NB4 (cell line): ENCODE measurements at places on chromosomes 2 and 18.

- no peak for DNase-seq
Measured at GRCh38 chr2:70367722-70368323, 66.0 kb upstream of the FAM136A start.

DNA sequence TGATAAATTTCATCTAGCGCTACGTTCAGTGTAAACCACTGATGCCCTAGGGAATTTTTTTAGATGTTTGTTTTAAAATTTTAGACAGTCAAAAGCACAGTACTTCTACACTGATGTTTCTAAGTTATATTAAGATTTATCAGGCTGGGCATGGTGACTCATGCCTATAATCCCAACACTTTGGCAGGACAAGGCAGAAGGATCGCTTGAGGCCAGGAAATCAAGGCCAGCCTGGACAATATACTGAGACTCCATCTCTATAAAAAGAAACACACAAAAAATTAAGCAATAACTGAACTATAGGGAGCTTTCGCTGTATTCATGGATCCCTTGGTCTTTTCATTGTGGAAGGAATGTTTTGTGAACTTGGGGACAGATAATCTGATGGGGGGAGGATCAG lies 50.6 kb upstream of the MAPRE2 start:
- no peak for DNase-seq

- no peak for DNase-seq
Measured at GRCh38 chr2:42878581-42878980, 86.2 kb upstream of the HAAO start.

- no peak for DNase-seq
Measured at GRCh38 chr2:226631671-226632070, 167.9 kb downstream of the IRS1 start.

DNA sequence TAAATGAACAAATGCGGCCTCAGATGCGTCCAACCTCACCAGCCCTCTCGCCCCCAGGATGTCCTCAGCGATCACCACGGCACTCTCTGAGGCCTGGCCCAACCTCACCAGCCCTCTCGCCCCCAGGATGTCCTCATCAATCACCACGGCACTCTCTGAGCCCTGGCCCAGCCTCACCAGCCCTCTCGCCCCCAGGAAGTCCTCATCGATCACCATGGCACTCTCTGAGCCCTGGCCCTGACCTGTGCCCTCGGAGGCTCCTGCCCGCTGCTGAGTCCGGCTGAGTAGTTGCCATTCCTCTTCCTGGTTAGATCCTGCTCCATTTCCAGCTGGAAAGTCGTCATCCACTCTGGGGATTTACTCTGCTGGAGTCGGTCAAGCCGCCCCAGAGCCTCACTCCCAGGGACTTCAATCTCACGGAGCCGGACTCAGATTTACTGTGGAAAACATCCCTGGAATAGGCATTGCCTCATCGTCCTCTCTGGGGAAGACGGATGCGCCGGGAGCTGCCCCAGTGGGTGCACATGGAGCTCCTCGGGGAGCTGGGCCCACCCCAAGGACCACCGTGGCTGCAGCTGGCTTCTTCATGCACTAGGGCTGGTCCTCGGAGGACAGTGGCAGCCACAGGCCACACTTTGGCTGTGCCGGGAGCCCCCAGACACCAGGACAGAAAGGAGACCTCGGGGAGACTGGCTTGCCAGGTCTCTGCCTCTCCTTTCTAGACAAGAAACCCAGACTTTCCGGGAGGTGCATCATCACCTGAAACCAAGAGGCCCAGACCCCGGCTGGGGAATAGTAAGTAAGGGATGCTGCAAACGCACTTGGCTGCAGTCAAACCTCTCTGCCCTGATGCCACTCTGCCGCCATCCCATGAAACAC lies 230.6 kb downstream of the EIPR1 start:
- no peak for DNase-seq

DNA sequence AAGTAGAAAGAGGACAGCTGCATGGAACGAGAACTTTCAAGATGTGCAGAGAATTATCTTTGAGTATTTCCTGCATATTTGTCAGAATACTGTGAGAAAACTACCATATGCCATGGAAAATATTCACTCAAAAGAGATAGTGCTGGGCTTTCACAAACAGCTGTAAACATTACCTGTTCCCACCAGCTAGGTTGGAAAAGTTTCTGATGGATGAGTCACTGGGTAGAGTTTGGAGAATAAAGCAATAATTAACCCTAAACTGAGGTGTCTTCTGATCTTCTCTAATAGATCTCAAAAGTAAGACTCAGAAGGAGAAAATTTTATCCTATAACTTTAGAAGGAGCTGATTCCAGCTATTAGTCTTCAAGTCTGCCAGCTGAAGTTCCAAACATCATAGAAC lies 3.9 kb upstream of the FSIP2 start:
- DNase-seq, result no peak

DNA sequence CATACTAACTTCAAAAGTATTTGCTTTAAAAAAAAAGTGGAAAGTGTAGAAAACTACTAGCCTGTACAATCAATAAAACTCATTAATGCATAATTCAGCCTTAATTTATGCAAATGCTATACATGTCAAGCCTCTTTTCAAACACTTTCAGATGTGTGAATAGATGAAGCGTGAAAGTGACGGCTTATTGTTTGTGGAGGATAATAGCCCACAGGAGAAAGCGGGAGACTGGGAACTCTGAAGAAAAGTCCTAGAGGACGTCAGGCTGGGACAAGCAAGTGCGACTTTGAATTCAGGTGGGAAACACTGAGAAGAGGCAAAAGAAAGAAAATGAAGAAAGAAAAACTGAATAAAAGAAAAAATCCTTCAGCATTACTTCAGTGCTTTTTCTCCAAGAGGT lies 108.5 kb downstream of the STK39 start:
- DNase-seq, result no peak

- no peak for DNase-seq
Measured at GRCh38 chr2:26805241-26805676, 19.4 kb downstream of the CENPA start.

DNA sequence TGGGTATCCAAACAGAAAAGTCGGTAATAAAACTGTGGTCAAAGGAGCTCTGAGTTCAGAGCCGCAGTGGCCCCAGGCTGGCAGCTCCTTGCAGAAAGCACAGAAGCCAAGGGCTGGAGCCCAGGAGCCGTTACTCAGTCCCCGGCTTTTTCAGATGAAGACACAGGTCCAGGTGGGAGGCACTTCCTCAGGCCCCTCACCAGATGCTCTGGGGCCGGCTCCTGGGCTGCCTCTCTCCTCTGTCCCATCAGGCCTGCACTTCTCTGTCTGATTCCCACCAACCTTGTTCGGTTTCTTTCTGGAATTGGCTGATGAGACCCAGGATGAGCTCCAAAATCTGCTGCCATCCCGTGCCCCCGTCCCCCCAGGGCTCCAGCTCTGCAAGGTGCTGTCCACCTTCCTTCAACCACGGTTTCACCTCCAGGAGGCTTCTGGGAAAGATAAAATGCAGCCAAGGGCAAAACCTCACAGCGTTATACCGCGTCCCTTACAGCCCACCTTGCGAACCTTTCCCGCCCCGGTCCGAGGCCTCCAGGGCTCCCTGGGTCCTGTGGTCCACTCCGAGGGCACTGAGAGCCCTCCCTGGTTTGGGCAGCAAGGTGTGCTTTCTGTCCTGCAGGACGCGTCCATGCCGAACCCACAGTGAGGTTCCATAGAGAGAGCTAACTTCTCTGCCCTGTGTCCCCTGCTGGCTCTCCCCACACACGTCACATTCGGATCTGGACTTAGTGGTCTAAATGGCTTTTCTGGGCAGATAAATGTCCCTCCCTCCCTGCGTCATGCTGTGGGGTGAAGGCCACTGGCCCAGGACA lies 102.9 kb downstream of the TPO start:
- DNase-seq, result no peak

DNA sequence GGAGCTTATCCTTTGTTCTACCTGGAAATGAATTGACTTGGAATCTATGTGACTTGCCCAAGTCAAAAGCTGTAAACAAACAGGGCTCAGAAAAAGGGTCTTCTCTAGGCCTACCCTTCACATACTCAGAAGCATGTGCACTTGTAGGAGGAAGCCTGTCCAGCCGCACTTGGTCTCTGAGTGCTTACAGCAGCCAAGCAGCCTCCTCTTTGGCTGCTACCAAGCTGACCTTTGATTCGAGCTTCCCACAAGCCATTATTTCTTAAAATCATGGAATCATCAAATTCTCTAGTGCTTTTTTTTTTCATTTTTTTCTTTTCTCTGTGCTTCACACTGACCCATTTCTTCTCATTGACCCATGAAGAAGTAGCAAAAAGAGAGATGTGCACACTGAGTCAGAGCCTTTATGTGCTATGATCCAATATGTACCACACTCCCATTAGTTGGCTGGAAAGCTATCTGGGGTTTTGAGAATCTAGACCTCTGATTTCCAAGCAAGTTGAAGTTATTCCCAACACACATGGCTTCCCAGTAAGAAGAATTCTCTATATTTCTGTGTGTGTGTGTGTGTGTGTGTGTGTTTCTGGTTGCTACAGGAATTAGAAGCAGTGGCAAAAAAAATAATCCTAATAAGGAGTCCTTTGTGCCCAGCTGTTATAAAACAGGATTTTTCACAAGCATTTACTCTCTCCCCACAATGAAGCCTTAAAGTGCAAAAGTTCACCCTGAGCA lies 550.3 kb upstream of the TNP1 start:
- DNase-seq, result no peak

- no peak for DNase-seq
Measured at GRCh38 chr2:235538981-235539380, 45.1 kb downstream of the AGAP1 start.

- DNase-seq, result peak; percentile 90
Measured at GRCh38 chr2:237533668-237534161, 32.7 kb upstream of the PRLH start.

DNA sequence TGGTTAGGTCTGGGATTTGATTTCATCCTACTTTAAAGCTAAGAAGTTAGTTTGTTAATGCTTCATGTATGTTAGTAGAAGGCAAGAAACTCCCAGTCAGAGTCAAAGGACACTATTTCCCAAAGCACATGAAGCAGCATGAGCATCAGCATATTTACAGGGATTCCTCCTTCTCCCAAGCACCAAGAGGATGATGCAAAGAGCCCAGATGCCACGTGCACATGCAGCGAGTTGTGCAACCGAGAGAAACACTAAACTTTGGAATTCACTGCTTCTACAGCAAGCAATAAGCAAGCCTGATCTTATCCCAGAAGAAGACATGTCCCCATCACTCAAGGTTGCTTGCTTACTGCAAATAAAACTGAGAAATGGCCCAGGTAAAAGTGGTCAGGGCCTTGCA lies 32.5 kb downstream of the CPO start:
- peak; percentile 8 for DNase-seq

DNA sequence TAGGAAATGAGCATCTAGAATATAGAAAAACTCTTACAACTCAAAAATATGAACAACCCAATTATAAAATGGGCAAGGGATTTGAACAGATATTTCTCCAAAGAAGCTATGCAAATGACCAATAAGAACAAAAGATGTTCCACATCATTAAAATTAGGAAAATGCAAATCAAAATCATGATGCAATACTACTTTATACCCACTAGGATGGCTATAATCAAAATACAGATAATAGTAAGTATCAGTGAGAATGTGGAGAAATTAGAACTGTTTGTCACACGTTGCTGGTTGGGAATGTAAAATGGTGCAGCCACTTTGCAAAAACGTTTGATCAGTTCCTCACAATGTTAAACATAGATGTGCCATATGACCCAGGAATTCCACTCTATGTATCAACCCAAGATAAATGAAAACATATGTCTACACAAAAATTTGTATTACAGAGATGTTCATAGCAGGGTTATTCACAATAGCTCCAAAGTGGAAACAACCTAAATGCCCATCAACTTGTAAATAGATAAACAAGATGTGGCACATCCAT lies 558.4 kb downstream of the SLC4A3 start:
- DNase-seq, result no peak

GRCh38 chr2:145813481-145813880 lies 1293.6 kb upstream of the ZEB2 start:
- no peak for DNase-seq

DNA sequence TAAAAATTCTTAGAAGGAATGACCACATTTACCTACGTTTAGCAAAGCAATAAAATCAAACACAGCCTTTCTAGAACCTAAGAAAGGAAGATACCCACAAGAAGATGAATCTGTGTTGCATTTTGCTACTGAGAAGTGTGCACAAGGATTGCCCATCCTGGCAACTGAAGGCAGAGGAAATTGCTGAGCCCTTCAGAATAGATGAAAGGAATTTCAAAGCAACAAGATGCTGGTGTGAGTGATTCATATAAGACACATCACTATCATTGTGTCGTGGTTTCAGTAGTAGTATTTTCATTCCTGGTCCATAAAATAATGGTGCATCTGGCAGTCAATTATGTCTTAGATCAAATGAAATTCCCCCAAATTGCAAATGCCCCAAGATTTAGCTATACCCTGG lies 48.4 kb upstream of the ANKRD44 start:
- no peak for DNase-seq

GRCh38 chr2:15679386-15679924 lies 87.8 kb downstream of the DDX1 start:
- no peak for DNase-seq

DNA sequence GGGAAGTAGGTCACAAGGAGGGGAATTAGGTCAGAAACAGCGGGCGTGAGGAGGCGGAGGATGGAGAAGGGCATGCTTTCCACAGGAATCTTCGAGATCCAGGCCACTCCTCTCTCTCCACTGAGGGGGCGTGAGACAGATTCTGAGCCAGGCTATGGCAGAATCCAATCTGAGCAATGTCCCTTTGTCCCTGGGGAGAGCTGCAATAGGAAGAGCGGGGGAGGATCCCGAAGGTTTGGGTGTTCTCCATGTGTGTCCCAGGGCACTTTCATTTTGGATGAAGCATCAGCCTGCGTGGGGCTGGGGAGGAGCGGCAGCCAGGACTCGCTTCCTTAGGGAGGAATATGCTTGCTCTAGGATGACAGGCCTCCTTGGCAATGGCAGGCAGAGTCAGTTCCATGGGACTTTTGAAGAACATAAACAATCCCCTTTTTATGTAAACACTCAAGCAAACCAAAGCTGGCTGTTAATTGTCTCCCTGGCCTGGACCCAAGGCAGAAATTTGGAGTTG lies 84.0 kb downstream of the LIPG start:
- no peak for DNase-seq

GRCh38 chr2:230209422-230210051 lies 10.2 kb downstream of the SP110 start:
- peak; percentile 83 for DNase-seq

GRCh38 chr2:148933456-148933855 lies 58.4 kb downstream of the KIF5C start:
- no peak for DNase-seq

- no peak for DNase-seq
Measured at GRCh38 chr18:3486512-3486911, 36.5 kb downstream of the TGIF1 start.

GRCh38 chr18:79438898-79439627 lies 43.3 kb downstream of the NFATC1 start:
- DNase-seq, result peak; percentile 46

GRCh38 chr2:74223941-74224770 lies 25.7 kb downstream of the MTHFD2 start:
- DNase-seq, result no peak

DNA sequence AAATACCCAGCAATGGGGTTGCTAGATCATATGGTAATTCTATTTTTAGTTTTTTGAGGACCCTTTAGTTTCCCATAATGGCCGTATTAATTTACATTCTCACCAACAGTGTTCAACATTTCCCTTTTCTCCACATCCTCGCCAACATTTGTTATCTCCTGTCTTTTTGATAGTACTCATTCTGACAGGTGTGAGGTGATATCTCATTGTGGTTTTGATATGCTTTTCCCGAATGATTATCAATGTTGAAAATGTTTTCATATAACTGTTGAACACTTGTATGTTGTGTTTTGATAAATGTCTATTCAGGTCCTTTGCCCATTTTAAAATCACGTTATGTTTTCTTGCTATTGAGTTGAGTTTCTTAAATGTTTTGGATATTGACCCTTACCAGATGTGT lies 5.8 kb upstream of the RIF1 start:
- no peak for DNase-seq

- peak; percentile 8 for DNase-seq
Measured at GRCh38 chr18:33560686-33561370, 17.2 kb upstream of the ASXL3 start.
